ENCODE measurements at places on chromosomes 6 and 20.
A peak's percentile ranks its signal among the peaks of the same experiment; 100 is the strongest.

DNA sequence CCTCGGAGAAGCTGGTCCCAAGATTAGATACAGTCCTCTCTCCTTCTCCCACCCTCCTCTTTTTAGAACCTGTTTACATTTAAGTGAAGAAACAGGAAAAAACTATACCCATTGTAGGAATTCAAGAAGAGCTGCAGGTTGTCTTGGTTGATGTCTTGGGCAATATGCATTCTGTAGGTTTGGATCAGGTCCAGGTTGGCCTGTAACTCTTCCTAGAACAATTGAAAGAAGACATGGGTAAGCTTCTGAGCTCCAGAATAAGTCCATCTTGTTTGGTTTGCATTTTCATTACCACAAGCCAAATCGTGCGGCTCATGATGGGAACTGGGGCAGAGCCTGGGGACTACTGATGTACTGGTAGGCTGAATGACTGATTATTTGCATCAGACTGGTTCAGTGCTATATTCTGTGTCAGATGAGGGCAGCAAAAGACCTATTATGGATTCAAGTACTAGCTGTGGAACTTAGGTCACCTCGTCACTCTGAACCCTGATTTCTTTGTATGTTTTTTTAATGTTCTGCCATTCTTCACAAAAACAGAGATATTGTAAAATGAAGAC, 20.3 kb upstream of the SLA2 start:
- peak; percentile 19 for DNase-seq

DNA sequence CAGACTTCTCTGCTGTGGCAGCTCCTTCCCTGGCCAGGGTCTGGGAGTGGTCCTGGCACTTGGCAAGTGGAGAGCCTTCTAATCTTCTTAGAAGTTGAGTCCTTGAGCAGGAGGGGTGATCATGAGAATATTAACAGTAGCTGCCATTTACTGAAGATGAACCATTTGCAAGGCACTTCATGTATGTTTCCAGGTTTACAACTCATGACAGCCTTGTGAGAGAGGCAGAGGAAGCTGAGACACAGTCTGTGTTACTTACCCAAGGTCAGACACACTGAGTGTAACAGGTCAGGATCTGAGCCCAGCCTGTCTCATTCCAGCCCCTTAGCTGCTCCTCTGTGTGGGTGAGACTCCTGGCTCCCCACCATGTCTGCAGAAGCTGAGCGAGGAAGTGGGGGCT, 45.5 kb upstream of the SRF start:
- DNase-seq, result no peak

DNA sequence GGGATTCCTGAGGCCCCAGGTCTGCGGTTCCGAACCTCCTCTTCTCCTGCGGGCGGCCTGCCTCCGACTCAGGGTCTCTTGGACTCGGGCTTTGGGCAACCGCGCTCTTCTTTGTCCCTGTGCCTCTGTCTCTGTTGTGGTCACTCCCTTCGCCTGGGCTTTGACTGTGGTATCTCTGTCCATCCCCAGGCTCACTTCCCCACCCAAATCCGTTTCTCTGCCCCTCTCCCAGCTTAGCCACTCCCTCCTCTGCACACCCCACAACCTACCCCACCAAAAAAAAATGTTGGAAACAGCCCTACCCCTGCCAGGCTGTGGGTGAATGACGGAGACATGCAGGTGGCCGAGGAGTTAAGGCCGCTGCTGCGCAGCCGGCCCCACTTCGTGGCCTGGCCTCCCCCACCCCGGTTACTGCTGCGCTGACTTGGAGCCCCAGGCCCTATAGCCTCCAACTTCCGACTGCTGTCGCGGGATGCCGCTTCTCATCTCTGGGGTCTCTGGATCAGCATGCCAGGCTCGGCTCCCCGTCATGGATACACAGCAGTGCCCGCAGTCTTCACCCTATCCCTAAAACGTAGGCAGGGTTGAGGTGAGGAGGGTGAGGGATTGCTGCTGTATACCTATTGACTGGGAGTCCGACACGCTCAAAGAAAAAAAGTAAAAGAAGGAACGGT, 2.7 kb upstream of the MAFB start:
- no peak for DNase-seq

DNA sequence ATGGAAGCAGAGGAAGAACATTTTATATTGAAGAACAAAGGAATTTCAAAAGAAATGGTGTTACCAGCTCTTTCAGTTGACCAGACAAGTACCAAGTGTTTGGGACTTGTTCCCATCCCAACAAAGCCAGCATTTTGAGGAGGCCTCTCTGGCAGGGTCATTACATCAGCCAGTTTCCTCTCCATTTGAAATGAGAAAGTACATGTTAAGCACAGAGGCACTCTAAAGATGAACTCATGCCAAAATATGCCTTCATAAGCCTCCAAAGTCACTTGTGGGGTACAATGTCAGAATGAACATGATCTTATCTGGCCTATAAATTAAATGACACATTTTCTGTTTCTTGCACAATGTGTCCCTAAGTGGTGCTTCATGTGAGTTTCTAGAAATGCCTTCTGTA, 223.9 kb downstream of the PRL start:
- no peak for DNase-seq

DNA sequence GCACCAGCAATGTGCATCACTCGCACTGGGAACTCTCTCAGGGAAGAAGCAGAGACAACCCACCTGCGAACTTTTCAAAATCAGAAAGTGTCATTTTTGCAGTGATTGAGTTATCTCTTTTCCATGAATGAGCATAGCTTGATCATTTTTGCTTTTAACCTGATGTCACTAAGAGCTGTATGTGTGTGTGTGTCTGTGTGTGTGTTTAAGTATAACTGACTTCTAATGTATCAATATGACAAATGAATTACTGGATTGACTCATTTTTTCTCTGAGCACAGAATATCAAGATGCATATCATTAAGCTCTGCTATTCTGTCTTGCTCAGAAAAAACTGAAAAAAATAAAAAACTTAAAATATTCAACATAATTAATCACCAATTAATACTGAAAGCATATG, 548.9 kb upstream of the MARCKS start:
- DNase-seq, result no peak

- DNase-seq, result peak; percentile 43
Observed at GRCh38 chr20:51420111-51420510, 122.4 kb downstream of the NFATC2 start.

- no peak for DNase-seq
Observed at GRCh38 chr6:33392595-33392948, 949 bp downstream of the KIFC1 start.

GRCh38 chr6:15166121-15166520, 79.7 kb upstream of the JARID2 start:
- DNase-seq, result no peak

GRCh38 chr6:100626721-100627120, 162.0 kb upstream of the SIM1 start:
- no peak for DNase-seq

DNA sequence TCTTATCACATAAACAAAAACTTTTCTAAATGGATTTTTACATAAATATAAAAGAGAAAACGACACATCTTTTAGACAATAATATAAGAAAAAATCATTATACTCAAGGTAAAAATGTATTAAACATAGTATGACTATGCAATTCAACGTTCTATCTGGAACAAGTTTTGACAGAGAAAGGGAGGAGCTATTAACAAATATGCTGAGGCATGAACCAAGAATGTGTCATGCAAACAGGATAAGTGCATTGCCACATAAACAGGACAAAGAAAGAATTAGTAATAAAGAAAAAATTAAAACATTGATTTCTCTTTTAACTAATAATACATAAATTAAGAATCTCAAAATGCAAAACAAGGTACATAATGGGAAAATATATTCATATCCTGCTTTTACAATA, 1353.4 kb upstream of the GJE1 start:
- no peak for DNase-seq

DNA sequence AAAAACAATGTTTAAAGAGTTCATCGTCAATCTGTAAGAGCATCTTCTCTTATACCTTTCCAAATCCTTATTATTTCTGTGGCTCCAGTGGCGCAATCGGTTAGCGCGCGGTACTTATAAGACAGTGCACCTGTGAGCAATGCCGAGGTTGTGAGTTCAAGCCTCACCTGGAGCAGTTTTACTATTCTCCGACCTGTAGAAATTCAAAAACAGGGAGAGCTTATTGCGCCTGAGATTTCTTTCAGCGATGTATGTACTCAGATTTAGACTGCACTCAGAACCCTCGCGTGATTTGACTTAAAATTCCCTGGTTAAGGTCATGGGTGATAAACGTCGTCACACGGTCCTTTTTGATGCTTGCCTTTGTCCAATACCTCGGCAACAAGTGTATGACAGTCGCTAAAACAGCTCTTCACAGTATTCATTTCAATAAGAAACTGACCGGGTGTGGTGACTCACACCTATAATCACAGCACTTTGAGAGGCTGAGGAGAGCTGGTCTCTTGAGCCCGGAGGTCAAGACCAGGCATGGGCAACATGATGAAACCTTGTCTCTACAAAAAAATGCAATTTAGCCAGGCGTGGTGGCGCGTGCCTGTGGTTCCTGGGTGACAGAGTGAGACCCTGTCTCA, 11.9 kb downstream of the GPX5 start:
- no peak for DNase-seq

DNA sequence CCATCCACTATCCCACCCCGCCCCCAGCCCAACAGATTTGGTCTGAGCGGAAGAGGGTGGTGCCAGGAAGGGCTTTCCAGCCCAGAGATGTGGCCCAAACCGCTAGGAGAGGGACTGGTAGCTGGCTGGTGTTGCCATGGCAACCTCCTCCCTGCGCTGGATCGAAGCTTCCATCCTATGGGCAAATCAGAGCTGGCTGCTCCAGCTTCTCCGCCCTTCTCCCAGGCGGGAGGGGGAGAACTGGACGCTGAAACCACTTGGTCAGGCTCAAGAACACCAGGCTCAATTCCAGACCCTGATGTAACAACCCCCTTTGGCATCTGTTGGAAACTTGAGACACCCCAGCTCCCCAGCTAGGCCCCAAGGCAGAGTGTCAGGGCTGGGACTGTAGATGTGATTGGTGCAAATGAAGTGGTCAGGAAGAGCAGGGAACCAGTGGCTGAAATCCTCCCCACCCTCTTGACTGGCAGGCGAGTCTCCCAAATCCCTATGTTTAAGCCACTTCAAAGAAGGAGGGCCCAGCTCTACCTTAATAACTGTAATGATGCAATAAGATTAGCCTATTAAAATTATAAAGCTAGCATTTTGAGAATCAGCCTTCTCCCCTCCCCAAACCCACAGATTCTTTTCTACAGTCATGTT, 4.2 kb downstream of the RIMS4 start:
- DNase-seq, result no peak

- no peak for DNase-seq
Observed at GRCh38 chr20:15379681-15380296, 1042.4 kb upstream of the FLRT3 start.

- DNase-seq, result no peak
Observed at GRCh38 chr6:6927521-6928361, 180.0 kb upstream of the RREB1 start.

DNA sequence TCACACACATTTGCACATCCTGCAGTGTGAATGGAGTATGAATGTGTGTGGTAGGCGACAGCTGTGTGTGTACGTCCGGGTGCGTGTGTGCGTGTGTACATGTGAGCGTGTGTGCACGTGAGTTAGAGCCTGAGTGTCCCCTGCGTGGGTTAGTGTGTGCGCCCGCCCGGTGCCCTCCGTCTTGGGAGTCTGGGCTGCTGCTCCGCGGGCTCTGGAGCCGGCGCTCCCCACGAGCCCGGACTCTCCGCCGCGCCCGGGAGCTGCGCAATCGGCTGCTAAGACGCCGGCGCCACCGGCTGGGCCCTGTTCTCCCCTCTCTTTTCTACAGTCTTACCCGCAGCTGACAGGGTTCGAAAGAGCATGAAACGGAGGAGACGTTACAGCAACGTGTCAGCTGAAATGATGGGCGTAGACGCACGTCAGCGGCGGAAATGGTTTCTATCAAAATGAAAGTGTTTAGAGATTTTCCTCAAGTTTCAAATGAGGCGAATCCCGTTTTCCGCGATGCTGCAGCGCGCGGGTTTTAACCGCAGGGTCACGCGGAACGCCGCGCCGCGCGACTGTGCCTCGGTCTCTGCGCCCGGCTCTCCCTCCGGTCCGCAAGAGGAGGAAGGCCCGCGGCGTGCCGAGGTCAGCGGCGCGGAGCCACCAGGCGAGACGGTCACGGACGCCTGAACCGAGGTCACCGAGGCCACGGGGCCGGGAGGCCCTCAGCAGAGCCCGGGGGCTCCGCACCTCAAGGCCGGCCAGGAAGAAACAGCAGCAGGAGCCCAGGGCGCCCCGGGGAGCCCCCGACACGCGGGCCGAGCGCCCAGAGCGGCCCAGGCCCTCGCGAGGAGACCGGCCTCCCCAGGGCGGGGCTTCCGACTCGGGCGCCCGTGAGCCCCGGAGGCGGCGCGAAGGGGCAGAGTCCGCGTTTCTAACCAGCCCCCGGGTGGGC, 95.3 kb upstream of the BHLHE23 start:
- peak; percentile 47 for DNase-seq

DNA sequence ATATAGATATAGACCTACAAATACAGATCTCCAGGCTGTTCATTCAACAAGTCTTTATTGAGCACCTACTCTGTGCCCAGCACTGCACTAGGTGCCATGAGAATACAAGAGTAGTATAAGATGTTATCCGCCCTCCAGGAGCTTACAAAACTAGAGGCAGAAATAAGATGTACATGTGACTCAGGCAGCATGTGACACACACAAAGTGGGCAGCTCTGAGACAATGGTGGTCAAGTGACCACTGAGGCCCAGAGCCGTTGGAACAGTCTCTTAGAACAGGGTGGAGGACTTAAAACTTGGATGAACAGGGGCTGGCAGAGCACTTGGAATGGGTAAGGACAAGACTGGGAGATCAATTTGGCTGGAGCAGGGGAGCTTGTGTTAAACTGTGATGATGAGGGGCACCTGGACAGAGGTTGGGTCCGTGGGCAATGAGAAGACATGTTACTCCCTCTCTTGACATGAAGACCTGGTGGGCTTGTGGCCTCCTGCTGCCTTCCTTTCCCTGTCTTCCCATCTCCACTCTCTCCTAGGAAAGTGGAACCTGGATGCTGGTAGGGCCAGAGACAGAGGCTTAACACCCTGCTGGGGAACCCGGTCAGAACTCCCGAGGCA, 21.2 kb downstream of the TRIM15 start:
- no peak for DNase-seq

DNA sequence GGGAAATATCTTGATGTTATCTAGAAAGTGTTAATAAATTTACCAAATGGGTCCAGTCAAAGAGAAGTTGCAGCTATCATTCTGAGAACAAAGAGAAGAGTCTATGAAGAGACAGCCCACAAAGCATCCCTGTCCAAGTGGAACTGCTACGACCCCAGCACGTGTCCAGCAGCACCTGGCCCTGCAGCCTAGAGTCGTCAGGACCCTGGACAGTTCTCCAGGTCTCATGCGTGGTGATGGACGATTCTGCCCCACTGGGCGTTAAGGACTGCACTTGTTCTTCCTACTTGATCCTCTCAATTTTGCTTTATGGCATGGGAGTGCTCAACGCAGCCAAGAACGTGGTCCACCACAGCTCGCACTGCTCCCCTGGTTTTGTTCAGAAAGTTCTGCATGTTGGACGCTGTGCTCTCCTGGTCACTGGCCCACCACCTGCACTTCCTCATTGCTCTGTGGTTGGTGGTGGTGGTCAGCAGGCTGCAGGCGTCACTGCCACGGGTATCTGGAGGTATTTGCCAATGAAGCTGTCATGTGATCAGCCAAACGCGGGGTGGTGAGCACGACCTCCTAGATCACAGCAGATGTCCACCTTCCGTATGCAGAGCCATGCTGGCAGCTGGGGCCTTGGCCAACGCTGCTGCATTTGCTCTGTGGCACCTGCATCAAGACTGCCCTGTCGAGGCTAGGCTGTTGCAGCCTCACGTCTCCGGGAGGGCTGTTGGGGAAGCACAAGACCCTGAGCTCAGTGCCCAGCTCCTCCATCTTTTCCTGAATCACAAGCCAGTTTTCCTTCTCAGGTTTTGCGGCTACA, 356.4 kb downstream of the CDH4 start:
- no peak for DNase-seq
